AG09309 (cell line): ENCODE measurements at places on chromosomes 16 and 17.

DNA sequence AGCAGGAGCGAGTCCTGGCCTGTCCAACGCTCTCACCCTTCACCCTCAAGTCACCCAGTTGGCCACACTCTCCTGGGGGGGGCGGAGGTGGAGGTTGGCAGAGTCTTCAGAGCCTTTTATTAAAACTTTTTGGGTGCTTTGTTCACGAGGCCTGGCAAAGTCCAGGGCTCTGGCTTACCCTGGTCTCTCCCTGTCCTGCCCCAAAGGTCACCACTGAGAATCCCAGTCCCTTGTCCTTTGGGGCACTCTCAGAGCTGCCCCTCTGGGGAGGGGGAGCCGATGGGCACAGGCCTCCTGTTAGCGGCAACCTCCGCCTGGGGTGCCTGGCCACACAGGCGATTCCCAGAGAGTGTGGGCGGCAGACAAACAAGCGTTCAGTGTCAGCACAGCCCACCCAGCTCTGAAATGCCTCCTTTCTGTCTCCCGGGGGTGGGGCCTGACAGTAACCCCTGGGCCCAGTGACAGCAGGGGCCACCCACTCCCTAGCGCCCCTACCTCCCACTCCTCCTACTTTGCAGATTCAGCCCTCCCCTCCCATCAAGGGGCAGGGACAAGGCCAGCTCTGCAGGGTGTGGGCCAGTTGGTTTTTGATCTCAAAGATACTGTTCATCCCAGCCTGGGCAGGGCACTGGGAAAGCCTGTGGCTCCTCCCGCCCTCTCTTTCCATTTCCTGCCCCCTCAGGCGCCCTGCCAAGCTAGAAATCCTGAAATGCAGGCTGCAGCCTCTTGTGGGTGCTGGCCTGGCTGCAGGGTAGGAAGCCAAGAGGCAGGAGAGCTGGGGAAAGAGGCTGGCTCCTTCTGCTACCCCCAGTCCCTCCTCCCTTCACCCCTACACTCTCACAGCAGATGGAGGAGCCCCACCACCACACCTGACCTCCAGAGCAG is 36.6 kb upstream of the EMP2 start:
- no peak for DNase-seq

DNA sequence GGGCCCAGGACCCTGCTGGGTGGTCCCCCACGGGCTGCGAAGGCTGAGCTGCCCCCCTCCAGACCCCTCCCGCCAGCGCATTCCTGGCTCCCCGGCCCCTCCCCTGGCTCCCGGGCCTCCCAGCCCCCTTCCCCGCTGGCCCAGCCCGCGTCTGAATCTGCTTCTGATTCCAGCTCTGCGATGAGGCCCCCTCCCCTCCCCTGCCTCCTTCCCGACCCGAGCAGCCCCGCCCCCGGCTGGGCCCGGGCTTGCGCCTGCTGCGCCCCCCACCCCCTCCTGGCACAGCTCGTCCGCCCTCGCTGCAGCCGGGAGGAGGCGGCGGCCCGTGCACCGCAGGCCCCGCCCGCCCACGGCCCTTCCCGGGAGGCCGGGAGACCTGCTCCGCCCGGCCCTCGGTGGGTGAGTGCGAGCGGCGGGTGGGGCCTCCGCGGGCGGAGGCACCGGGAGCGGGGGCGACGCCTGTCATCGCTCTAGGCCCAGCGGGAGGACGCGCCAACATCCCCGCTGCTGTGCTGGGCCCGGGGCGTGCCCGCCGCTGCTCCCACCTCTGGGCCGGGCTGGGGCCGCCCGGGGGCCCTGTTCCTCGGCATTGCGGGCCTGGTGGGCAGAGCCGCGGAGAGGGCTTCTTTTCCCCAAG is at the start of gene NTN3:
TSS of gene NTN3 (plus strand) at position 282 of the 637 bp plus-strand sequence. CDS start 405 bp downstream, outside the sequence.
- DNase-seq = no peak

GRCh38 chr16:66292241-66292935 is 74.1 kb upstream of the CDH5 start:
- DNase-seq = no peak

GRCh38 chr16:88468275-88469129 is 15.4 kb downstream of the ZFPM1 start:
- DNase-seq = no peak
